ENCODE measurements at places on chromosomes 11 and 22. TPM values are rescaled to one million over a fixed set of nuclear protein-coding genes. Genes with fewer than 3 reads are reported as not detected.
A peak's percentile ranks its signal among the peaks of the same experiment; 100 is the strongest.

Gene OPCML
- 2.3 TPM for total RNA-seq

GRCh38 chr22:40212121-40212520 lies 34.4 kb downstream of the TNRC6B start:
- peaks cover 38% of the 10 kb centered on the region for H3K4me1 ChIP-seq
- H3K4me3 ChIP-seq, result no peak overlapping the region
- no peaks in the 10 kb centered on the region for H3K36me3 ChIP-seq
- H3K27me3 ChIP-seq, result no peaks in the 10 kb centered on the region
- no peak overlapping the region for H3K27ac ChIP-seq

Gene KRTAP5-9
- total RNA-seq, result not detected

Gene OSM
- not detected for total RNA-seq

GRCh38 chr11:127789927-127790326 lies 789.4 kb upstream of the KIRREL3 start:
- H3K36me3 ChIP-seq, result no peaks in the 10 kb centered on the region
- no peak overlapping the region for H3K27ac ChIP-seq
- no peak overlapping the region for H3K4me3 ChIP-seq
- no peaks in the 10 kb centered on the region for H3K4me1 ChIP-seq

- H3K27ac ChIP-seq, result no peak overlapping the region
- no peaks in the 10 kb centered on the region for H3K36me3 ChIP-seq
- H3K27me3 ChIP-seq, result no peaks in the 10 kb centered on the region
Observed at GRCh38 chr11:88250566-88251242, 75.5 kb upstream of the RAB38 start.

GRCh38 chr22:20401376-20402014 lies 7.5 kb downstream of the ZNF74 start:
- no peaks in the 10 kb centered on the region for H3K36me3 ChIP-seq
- DNase-seq, result no peak
- no peaks in the 10 kb centered on the region for H3K4me1 ChIP-seq
- H3K27ac ChIP-seq, result no peak overlapping the region

DNA sequence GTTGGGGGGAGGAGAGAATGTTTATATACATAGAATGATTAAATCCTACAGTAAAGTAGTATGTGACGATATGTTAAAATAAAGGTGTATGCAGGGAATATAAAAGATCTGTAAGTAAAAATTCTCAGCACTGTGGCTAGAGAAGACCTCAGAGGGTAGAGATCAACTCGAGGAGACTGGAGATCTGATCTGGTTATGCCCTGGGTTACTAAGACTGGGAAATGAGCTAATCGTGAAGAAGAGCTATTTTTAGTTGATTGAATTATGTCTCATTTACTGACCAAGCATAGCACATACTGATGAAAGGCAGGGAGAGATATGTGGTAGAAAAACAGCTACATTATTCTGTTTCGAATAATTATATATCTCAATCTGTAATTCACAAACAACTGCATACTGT lies 42.8 kb upstream of the ALKBH3 start:
- no peaks in the 10 kb centered on the region for H3K36me3 ChIP-seq
- no peak overlapping the region for H3K27ac ChIP-seq
- no peak for DNase-seq
- H3K4me3 ChIP-seq, result no peak overlapping the region
- H3K4me1 ChIP-seq, result no peaks in the 10 kb centered on the region

Gene SYT8
- not detected for total RNA-seq

GRCh38 chr11:12269446-12270214 lies 107.7 kb upstream of the PARVA start:
- no peak overlapping the region for H3K27ac ChIP-seq
- H3K4me1 ChIP-seq, result no peaks in the 10 kb centered on the region
- DNase-seq, result no peak
- no peak overlapping the region for H3K4me3 ChIP-seq
- no peaks in the 10 kb centered on the region for H3K27me3 ChIP-seq

DNA sequence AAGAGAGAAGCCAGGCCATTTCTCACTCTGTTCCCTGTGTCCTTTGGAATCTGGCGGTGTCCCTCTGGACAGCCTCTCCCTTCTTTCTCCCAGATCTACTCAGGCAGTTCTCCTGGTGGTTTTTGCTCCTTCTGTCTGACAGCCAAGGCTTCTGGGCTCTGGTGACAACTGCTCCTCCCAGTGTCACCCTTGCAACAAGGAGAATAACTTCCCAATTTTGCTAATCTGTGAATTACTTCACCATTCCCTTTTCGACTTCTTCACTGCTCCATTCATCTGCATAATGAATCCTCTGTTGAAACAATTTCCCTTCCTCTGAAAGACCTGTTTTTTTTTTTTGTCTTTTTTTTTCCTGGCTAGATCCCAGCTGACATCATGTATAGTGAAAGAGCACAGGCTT lies 56.3 kb upstream of the PDE3B start:
- H3K27ac ChIP-seq, result no peak overlapping the region
- H3K4me1 ChIP-seq, result no peaks in the 10 kb centered on the region
- no peaks in the 10 kb centered on the region for H3K36me3 ChIP-seq
- no peaks in the 10 kb centered on the region for H3K27me3 ChIP-seq
- H3K4me3 ChIP-seq, result no peak overlapping the region
- DNase-seq, result no peak

DNA sequence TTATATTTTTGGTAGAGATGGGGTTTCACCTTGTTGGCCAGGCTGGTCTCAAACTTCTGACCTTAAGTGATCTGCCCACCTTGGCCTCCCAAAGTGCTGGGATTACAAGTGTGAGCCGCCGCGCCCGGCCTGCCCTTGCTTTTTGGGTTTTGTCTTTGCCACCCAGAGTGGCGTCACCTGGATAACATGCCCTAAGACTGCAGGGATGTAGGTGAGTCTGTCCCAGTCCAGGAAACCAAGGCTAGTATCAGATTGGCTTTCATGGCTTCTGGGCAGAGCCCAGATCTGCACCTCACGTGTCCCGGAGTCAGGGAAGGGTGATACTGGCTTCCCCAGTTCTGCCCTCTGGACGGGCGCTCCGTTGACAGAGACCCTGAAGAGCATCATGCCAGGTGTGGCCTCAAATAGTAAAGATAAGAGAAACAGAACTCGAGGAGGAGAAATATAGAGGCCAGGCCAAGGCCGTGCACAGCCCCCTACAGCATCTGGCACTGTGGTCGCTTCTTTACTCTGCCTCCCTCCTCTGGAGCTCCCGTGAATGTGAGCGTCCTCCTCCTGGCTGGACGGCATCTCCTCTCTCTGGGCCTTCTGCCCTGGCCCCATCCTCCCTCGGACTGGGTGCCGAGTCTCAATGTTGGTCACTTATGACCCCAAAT lies 7.8 kb upstream of the APOBEC3B start:
- no peak for DNase-seq
- H3K4me3 ChIP-seq, result no peak overlapping the region
- no peaks in the 10 kb centered on the region for H3K4me1 ChIP-seq
- H3K36me3 ChIP-seq, result no peaks in the 10 kb centered on the region

DNA sequence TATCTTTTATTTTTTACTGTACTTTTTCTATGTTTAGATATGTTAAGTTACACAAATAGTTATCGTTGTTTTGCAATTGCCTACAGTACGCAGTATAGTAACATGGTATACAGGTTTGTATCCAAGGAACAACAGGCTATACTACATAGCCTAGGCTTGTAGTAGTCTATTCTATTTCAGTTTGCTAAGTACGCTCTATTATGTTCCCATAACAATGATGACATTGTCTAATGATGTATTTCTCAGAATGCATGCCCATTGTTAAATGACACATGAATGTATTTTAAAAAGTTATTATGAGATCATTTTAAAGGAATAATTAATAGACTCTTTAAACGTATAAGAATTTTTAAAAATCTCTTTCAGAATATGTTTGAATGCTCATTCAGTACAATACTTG lies 696.7 kb upstream of the CCDC90B start:
- H3K27me3 ChIP-seq, result no peaks in the 10 kb centered on the region
- peaks cover 3% of the 10 kb centered on the region for H3K4me1 ChIP-seq
- H3K4me3 ChIP-seq, result no peak overlapping the region
- DNase-seq, result no peak
- H3K27ac ChIP-seq, result no peak overlapping the region

GRCh38 chr11:112247201-112247600 lies 13.5 kb downstream of the PLET1 start:
- no peaks in the 10 kb centered on the region for H3K36me3 ChIP-seq
- H3K4me1 ChIP-seq, result no peaks in the 10 kb centered on the region

Gene ASCL2
- total RNA-seq, result 0.56 TPM

Gene MS4A4A
- total RNA-seq, result not detected

- no peak overlapping the region for H3K27ac ChIP-seq
- no peak overlapping the region for H3K4me3 ChIP-seq
- DNase-seq, result no peak
- H3K4me1 ChIP-seq, result no peaks in the 10 kb centered on the region
- peaks cover 8% of the 10 kb centered on the region for H3K27me3 ChIP-seq
Observed at GRCh38 chr11:73019449-73019848, 122.7 kb downstream of the FCHSD2 start.

GRCh38 chr11:44430140-44430539 lies 120.2 kb upstream of the ALX4 start:
- H3K4me1 ChIP-seq, result no peaks in the 10 kb centered on the region
- no peak for DNase-seq
- H3K4me3 ChIP-seq, result no peak overlapping the region
- H3K27me3 ChIP-seq, result no peaks in the 10 kb centered on the region

- H3K27me3 ChIP-seq, result no peaks in the 10 kb centered on the region
- no peaks in the 10 kb centered on the region for H3K4me1 ChIP-seq
- no peak for DNase-seq
- no peak overlapping the region for H3K4me3 ChIP-seq
- H3K36me3 ChIP-seq, result peaks cover 4% of the 10 kb centered on the region
Observed at GRCh38 chr22:46360891-46361290, 25.4 kb downstream of the TRMU start.

Gene GGTLC3
- not detected for total RNA-seq

GRCh38 chr11:58786693-58787092 lies 55.0 kb upstream of the GLYAT start:
- H3K4me3 ChIP-seq, result no peak overlapping the region
- DNase-seq, result no peak
- H3K27ac ChIP-seq, result no peak overlapping the region
- H3K36me3 ChIP-seq, result no peaks in the 10 kb centered on the region

DNA sequence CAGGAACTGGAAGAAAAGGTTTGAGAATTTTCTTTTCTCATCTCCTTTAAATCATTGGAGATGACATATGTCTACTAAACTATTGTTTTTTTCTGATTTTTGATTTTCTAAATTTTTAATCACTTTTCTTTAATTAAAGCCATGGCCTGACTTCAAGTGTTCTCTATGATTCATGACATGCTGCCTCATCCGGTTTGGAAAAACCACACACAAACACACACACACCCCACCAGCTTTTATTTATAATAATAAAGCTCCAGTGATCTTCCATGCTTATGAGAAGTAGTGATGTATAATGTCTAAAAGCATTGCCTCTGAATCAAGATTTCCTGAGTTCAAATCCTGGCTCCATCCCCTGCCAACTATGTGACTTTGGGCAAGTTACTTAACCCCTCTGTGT lies 179.2 kb downstream of the SPON1 start:
- no peak overlapping the region for H3K4me3 ChIP-seq
- no peak overlapping the region for H3K27ac ChIP-seq

DNA sequence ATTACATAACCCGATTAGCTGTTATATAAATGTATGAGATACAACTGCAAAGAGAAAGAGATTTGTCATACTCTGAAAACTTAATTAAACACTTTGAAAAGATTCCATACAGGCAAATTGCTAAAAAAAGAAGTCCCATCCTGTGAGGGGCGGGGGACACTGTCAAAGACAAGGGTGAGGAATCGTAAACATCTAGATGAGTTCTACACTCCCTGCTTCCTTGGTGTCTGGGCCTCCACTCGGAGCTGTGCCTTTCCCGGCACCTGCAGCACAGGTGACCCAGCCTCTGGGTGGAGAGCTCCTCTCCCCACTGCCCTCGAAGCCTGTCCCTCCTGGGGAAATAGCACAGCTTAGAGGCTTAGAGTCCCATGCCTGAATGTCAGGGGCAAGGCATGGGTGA lies 69.2 kb upstream of the CRYBB3 start:
- DNase-seq, result no peak
- no peak overlapping the region for H3K27ac ChIP-seq
- H3K4me3 ChIP-seq, result no peak overlapping the region
- H3K4me1 ChIP-seq, result no peaks in the 10 kb centered on the region
- no peaks in the 10 kb centered on the region for H3K27me3 ChIP-seq

GRCh38 chr11:57219021-57219627 lies 17.9 kb downstream of the APLNR start:
- H3K27me3 ChIP-seq, result no peaks in the 10 kb centered on the region
- no peak overlapping the region for H3K4me3 ChIP-seq
- no peak overlapping the region for H3K27ac ChIP-seq
- H3K4me1 ChIP-seq, result peaks cover 4% of the 10 kb centered on the region

Gene ALG9
- 23.5 TPM for total RNA-seq

Gene OR5B17
- total RNA-seq, result not detected

Gene KDM4E
- total RNA-seq, result not detected

- H3K36me3 ChIP-seq, result no peaks in the 10 kb centered on the region
- no peaks in the 10 kb centered on the region for H3K4me1 ChIP-seq
- no peaks in the 10 kb centered on the region for H3K27me3 ChIP-seq
Observed at GRCh38 chr11:111183706-111184105, 61.8 kb upstream of the POU2AF2 start.

DNA sequence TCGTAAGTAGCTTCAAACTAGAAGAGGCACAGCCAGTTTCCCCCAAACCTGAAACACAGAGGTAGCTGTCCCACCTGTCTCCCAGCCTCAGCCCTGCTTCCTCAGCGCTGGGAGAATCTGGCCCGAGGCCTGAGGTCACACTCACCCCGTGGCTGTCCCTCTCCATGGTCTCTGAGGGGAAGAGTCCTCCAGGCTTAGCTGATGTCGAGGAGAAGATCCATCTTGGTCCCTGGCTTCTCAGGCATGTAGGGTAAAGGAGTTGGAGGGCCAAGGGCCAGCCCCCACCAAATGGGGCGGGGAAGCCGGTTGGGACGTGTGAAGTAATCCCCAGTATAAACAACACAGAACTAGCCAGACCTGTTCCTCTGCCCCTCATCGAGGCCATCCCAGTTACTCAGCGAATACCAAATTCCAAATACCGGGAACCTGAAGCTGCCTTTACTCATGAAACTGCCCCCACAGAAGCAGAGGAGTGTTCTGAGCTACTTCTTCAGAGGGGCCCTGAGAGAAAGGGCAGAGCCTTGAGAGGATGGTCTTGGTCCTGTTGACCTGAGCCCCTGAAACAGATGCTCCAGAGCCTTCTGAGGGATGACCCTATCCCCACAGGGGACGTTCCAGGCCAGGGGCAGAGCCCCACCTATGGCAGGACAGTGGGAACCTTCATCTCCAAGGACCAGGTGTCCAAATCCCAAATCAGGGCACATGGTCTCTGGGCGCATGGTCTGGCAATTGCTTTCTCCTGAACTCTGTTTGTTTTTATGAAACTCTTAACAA lies at the start of gene TMPRSS13:
Gene TMPRSS13 (minus strand): TSS at position 261 of the 774 bp plus-strand sequence. CDS start 95 bp downstream, at position 166.
- peaks cover 10% of the 10 kb centered on the region for H3K4me1 ChIP-seq
- no peak within 1 kb of the TSS for H3K4me3 ChIP-seq
- peak within 1 kb of the TSS; percentile 48 for H3K27ac ChIP-seq
- no peaks in the 10 kb centered on the region for H3K36me3 ChIP-seq
